ENCODE measurements at places on chromosomes 6 and 20.

- DNase-seq: no peak
Measured at GRCh38 chr6:135521431-135521830, 23.9 kb upstream of the AHI1 start.

DNA sequence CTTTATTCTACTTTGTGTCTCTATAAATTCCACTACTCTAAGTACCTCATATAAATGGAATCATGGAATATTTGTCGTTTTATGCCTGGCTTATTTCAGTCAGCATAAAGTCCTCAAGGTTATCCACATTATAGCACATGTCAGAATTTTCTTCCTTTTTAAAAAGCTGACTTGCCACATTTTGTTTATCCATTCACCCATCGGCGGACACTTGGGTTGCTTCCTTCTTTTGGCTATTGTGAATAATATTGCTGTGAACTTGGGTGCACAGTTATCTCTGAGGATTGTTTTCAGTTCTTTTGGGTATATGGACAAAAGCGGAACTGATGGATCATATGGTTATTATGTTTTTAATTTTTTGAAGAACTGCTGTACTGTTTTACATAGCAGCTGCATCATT, 39.1 kb upstream of the ME1 start:
- DNase-seq: no peak

GRCh38 chr6:150208611-150209352, 65.9 kb downstream of the PPP1R14C start:
- no peak for DNase-seq

DNA sequence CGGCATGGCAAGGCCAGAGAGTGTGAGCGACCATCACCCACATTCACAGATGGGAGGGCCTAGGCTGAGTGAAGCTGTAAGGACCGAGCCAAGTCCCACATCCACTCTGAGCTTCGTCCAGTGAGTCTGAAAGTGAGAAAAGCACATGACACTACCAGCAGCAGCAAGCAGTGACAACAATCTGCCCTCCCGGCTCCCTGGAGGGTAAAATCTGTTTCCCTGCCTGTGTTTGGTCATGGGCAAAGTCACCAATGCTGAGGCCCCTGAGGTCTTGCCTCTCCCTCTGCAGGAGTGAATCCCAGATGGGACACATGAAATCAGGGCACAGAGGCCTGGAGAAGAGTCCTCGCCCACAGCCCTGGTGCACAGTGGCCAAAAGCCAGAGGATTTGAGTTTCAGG, 6.4 kb upstream of the CST7 start:
- DNase-seq: no peak

DNA sequence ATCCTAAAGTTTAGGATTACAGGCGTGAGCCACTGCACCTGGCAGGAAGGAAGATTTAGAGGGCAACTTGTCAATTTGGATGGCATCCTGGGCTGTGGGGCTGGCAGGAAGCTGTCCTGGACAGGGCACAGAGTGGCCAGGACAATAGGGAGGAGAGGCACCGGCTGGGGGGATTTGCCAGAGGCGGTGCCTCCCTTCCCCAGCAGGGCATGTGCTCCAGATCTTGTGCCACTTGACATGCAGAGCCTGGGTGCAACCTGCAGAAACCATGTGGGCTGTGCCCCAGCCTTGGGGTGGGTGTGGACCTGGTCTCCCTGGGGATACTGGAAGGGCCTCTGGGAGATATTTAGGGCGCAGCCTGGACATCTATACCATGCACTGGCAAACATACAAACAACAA, 58.6 kb upstream of the EEF1A1 start:
- DNase-seq: no peak

DNA sequence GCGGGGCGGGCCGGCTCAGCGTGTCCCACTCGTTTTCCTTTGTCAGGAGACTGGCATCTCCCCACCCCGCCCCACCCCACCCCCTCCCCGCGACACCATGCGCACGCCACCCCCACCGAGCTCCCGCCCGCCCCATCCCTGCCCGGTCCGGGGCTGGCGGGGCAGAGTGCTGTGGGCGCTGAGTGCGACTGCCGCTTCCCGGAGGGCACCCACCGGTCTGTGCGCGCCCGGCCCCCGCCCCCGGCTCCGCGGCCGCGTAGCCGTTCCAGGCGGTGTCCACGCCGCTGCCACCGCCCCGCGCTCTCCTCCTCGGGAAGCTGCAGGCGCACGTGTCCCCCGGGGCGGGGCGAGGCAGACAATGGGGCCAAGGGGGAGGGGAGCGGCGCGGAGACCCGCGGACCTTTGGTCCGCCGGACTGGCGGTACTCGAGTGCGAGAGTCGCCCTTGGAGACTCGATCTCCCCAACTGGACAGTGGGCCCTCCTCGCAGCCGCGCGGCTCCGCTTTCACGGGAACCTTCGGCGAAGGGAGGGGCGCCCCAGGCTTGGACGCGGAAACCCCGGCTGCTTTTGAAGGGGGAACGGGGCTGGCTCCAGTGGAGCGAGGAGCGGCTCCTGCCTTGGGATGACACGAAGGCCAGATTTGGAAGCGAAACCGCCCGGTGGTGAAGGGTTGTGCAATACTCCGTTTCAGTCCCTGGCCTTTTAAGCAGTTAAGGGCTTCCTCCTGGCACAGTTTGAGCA, 1.0 kb upstream of the SYNCRIP start:
- peak; percentile 89 for DNase-seq

- DNase-seq: no peak
Measured at GRCh38 chr6:33826537-33826936, 22.7 kb upstream of the MLN start.

GRCh38 chr20:3045042-3045815, 623 bp upstream of the MRPS26 start:
- peak; percentile 94 for DNase-seq

DNA sequence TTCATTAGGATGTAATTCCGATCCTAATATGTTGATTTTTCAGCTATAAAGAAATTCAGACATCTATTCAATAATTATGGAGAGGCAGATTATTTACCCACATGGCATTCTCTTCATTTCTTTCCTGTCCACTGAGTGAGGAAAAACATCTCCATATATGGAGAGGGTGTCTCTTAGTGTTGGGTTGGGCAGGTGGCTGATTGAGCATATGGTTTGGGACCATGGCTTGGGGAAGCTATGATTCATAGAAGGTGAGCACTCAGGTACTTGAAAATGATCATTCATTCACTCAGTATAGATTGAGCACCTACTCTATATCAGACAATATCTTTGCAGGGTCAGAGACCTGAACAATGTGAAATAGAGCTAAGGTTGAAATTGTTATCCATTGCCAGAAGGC, 41.3 kb upstream of the IL20RA start:
- no peak for DNase-seq

DNA sequence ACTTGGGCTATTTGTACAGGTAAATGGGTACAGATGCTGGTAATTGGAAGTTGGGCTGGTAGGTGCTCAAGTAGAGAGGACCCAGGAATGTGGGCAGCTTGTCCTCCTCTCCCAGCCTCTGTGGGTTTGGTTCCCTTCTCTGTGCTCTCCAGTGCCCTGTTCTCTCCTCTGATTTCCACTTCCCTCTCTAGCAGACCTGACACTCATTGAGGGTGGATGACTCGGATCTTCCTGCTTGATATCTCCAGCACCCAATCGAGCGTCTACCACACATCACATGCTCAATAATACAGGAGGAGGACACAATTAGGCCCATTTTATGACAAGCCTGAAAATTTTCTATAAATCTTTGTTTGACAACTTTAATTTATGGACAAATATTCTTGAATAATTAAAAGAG, 23.7 kb downstream of the CST1 start:
- no peak for DNase-seq

- no peak for DNase-seq
Measured at GRCh38 chr6:113049190-113049589, 702.1 kb downstream of the RFPL4B start.
